ENCODE measurements at places on chromosomes 7 and 10. TPM values are rescaled to one million over a fixed set of nuclear protein-coding genes. Genes with fewer than 3 reads are reported as not detected.

- H3K4me3 ChIP-seq: no peak overlapping the region
- H3K27ac ChIP-seq: no peak overlapping the region
- no peaks in the 10 kb centered on the region for H3K36me3 ChIP-seq
- no peaks in the 10 kb centered on the region for H3K27me3 ChIP-seq
- H3K4me1 ChIP-seq: no peaks in the 10 kb centered on the region
Measured at GRCh38 chr7:121575194-121575765, 179.2 kb upstream of the FAM3C start.

GRCh38 chr7:55774327-55775050, 88.1 kb downstream of the SEPTIN14 start:
- H3K36me3 ChIP-seq: no peaks in the 10 kb centered on the region
- H3K27ac ChIP-seq: no peak overlapping the region
- no peaks in the 10 kb centered on the region for H3K4me1 ChIP-seq
- no peaks in the 10 kb centered on the region for H3K27me3 ChIP-seq
- no peak overlapping the region for H3K4me3 ChIP-seq
- no peak for DNase-seq

DNA sequence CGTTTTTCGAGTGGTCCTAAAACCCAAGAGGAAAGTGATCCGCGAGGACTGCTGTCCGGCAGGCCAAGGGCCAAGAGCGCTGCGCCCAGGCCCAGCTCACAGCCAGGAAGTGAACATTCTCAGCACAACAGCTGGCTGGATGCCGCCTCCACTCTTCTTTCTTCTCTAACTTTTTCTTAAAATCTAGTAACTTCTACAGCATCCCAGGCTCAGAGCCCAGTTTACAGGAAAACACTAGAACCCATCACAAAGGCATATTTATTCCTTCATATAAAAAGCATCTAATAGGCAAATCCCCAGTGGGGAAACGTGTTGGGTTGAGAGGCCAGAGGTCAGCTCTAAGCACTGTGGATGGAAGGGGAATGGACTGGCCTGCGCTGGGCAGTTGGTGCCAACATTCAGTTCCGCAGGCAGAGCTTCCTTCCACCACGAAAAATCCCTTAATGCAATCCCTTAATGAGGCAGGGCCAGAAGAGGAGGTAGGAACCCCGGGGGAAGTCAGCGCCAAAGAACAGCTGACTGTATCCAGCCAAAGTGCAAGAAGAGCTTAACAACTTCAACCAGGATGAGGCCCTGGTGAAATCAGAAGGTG, 74.8 kb downstream of the ZRANB1 start:
- no peaks in the 10 kb centered on the region for H3K27me3 ChIP-seq
- H3K4me3 ChIP-seq: no peak overlapping the region
- H3K4me1 ChIP-seq: peaks cover 83% of the 10 kb centered on the region
- H3K36me3 ChIP-seq: peaks cover 7% of the 10 kb centered on the region
- H3K27ac ChIP-seq: peak overlapping the region; percentile 87

GRCh38 chr10:35409094-35409582, 72.8 kb downstream of the CCNY start:
- peaks cover 38% of the 10 kb centered on the region for H3K4me1 ChIP-seq
- peak; percentile 92 for DNase-seq
- H3K4me3 ChIP-seq: no peak overlapping the region
- peak overlapping the region; percentile 49 for H3K27ac ChIP-seq

DNA sequence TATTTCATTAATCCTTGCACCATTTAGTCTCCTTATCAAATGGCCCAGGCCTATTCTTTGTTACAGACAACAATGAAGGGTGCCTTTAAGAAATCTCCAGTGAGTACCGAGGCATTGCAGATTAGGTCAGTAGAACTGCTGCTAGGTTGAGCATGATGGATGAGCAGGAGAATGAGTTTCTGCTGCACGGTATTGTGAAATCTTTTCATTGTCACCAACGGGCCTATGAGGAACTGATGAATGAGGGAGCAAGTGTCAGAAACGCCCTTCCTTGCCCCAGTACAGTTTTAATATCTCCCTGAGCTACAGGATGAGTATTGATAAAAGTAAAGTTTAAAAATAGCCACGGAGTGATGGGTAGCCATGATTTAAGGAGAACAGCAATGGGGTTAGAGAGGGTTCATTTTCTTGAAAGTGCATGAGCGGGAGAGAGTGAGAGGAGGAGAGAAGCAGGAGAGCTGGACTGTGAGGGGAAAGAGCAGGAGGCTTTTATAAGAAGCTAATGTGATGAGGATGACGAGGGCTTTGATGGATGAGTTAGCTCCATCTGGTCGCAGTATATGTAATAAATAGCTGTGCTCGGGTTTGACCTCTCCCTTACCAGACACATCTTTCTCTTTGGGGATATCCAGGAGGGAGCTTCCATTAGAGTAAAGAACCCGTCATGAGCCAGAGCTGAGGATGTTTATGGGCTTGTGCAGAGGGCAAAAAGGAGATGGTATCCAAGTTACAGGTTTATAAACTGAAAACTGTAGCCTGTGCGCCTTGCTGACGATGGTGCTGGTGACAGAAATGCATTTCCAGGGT, 526.1 kb downstream of the LRMDA start:
- no peaks in the 10 kb centered on the region for H3K4me1 ChIP-seq
- no peaks in the 10 kb centered on the region for H3K27me3 ChIP-seq
- DNase-seq: no peak
- H3K27ac ChIP-seq: no peak overlapping the region
- H3K4me3 ChIP-seq: no peak overlapping the region

The UPK3B gene
- 0.53 TPM for total RNA-seq

GRCh38 chr7:81140775-81141174, 221.9 kb upstream of the SEMA3C start:
- H3K4me3 ChIP-seq: no peak overlapping the region
- H3K27me3 ChIP-seq: no peaks in the 10 kb centered on the region
- DNase-seq: no peak
- peaks cover 7% of the 10 kb centered on the region for H3K4me1 ChIP-seq

DNA sequence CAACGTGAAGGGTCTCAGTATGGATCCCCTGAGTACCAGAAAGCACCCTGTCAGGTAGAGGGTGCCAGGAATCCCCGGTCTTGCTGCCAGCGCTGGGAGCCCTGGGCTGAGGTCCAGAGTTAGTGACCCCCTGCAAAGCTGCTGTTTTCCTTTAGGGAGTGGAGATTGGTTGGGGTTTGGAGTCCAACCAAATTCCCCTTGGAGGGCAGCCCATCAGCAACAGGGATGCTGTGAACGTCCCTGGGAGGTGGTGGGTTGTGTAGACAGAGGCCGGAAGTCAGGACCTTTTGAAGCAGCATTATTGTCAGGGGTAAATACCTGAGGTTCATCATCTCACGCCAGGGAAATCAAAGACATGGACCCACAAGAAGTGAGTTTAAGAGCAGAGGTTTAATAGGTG, 104.2 kb downstream of the COL26A1 start:
- H3K27ac ChIP-seq: no peak overlapping the region
- H3K27me3 ChIP-seq: no peaks in the 10 kb centered on the region
- no peaks in the 10 kb centered on the region for H3K4me1 ChIP-seq
- H3K36me3 ChIP-seq: no peaks in the 10 kb centered on the region

The GARIN1A gene
- total RNA-seq: 0.53 TPM

GRCh38 chr10:62095181-62096122, 173.2 kb downstream of the RTKN2 start:
- H3K4me1 ChIP-seq: peaks cover 26% of the 10 kb centered on the region
- H3K4me3 ChIP-seq: no peak overlapping the region
- H3K36me3 ChIP-seq: peaks cover 26% of the 10 kb centered on the region
- DNase-seq: peak; percentile 91
- peak overlapping the region; percentile 84 for H3K27ac ChIP-seq

The DGKI gene
- total RNA-seq: 1.4 TPM

Measured in muscle of leg (tissue), 16 donors.